ENCODE measurements at places on chromosomes 4 and X.

- DNase-seq: no peak
Observed at GRCh38 chrX:42017971-42018370, 94.6 kb upstream of the CASK start.

- DNase-seq: no peak
Observed at GRCh38 chr4:84324303-84325245, 174.5 kb downstream of the NKX6-1 start.

- no peak for DNase-seq
Observed at GRCh38 chrX:111662292-111662691, 18.7 kb upstream of the ALG13 start.

DNA sequence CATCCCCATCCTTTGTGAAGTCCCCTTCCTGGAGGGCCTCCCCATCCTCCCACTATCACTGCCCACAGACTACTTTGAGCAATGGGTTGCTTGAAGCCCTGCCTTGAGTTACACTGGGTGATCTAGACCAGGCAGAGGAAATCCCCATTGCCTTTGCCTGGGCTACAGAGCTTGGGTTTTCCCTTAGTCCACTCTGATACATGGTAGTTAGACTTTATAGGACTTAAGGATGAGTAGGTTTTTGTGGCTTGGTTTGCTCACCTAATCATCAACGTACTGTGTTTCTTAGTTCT, 56.6 kb downstream of the TMEM131L start:
- no peak for DNase-seq

DNA sequence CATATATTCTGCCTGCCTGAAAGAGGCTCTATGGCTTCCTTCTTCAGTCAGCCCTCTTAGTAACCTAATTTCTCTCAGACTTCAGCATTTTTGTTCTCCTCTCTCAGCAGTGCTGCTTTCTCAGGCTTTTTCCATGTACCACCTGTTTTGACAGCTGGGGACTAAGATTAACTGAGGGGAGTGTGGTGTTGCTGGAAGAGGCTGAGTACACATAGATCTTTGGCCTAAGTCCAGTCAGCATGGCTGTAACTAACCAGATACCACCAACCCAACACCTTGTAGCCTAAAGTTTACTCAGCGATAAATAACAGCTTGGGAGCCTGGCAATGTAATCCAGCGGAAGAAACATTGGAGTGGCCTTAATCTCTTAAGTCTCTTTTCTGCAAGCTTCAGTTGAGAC, 85.5 kb downstream of the RTL3 start:
- no peak for DNase-seq
